HEK293T (cell line): ENCODE measurements at places on chromosomes 13 and 19.

- DNase-seq = no peak
Measured at GRCh38 chr19:14181906-14182305, 24.1 kb downstream of the ADGRL1 start.

DNA sequence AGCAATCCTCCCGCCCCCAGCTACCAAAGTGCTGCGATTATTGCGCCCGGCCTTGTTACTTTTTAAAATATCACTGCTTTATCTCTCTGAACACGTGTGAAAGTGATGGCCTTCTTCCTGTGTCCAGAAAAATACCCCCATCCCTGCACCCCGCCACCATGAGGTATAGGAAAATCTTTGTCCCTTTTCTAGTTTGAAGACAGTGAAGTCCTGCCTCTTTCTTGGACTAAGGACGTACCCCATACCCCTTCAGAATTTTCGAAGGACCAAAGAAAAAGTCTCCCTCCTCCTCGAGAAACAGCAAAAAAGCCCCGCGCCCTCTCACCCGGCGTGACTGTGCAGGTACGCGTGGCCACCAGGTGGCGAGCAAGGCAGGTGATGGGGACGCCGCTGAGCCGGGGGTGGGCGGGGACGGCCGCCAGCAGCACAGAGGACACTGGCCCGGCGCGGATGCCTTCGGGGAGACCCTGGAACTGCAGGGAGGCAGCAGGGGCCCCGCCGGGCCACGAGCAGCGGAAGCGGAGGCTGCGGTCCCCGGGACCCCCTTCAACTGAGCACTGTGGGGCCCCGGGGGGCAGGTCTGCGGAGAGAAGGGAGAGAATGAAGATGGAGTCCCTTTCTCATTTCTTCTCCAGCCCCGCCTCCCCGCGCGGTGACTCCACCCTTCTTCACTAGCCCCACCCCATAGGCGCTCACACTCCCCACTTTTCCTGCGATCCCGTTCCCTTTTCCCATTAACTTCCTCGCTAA is 3.2 kb downstream of the VSIG10L start:
- DNase-seq = peak; percentile 82

GRCh38 chr19:12939975-12940423 is 1.6 kb downstream of the CALR start:
- DNase-seq = no peak

- no peak for DNase-seq
Measured at GRCh38 chr19:9819596-9819909, 674 bp upstream of the FBXL12 start.

DNA sequence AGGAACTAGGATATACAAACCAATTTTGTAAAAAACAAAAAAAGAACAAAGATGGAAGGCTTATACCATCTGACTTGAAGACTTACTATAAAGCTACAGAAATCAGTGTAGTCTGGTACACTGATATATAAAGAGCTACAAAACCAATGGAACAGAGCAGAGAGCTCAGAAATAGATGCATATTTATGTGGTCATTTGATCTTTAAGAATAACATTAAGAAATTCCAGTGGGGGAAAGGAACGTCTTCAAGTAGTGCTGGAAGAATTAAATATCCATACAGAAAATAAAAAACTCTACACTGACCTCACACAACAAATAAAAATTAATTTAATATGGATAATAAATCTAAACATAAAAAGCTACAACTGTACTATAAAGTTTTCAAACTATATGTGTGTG is 317.0 kb downstream of the ENOX1 start:
- no peak for DNase-seq

DNA sequence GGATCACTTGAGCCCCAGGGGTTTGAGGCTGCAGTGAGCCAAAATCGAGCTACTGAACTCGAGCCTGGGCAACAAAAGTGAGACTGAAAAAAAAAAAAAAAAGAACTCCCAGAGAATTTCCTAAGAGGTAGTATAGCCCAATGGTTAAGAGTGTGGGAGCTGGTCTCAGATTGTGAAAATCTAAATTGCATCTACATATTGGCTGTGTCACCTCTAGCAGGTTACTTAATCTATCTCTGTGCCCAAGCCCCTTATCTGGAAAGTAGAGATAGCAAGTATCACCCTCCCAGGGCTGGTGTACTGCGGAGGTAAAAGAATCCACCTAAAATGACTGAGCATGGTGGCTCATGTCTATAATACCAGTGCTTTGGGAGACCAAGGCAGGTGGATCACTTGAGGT is 3.7 kb upstream of the PLAUR start:
- no peak for DNase-seq

GRCh38 chr19:3801412-3802096 is 15.4 kb upstream of the MATK start:
- DNase-seq = no peak

- peak; percentile 26 for DNase-seq
Measured at GRCh38 chr13:51222686-51223559, 725 bp downstream of the FAM124A start.

GRCh38 chr19:16737911-16738310 is 18.3 kb downstream of the NWD1 start:
- no peak for DNase-seq

- DNase-seq = no peak
Measured at GRCh38 chr13:110877737-110878258, 37.1 kb downstream of the ANKRD10 start.

GRCh38 chr13:95106562-95106961 is 194.7 kb downstream of the ABCC4 start:
- DNase-seq = no peak

GRCh38 chr13:110528371-110528770 is 33.2 kb downstream of the RAB20 start:
- DNase-seq = no peak

- DNase-seq = peak; percentile 19
Measured at GRCh38 chr13:57631596-57632275, at the start of gene PCDH17. TSS of gene PCDH17 (plus strand) at chr13:57631744. CDS start at chr13:57632547, 803 bp downstream.

DNA sequence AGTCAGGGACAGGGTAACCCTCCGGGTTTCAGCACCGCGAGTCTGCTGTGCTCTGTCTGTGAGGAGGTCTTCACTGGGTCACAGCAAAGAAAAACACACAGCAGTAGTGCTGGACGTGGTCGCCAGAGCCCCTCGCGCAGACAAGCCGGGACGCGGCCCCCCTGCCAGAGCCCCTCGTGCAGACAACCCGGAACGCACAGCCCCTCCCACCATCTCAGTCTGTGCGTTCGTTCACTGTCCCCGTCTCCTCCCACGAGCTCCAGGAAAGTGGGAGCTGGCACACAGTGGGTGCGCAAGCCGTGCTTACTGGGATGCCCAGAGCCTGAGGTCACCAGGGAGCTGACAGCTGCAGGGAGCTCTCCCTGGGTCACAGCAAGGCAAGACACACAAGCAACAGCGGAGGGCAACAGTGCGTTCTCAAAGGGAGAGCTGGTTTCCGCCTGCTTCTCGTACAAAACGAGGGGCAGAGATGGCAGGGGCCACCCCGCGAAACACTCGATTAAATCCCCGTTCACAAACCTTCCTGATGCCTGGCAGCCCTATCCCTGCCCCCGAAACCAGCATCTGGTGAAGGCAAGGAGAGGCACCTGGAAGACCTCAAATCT is 3.2 kb upstream of the PLPP2 start:
- DNase-seq = no peak

- no peak for DNase-seq
Measured at GRCh38 chr13:45576466-45576865, 39.1 kb downstream of the ERICH6B start.

- peak; percentile 96 for DNase-seq
Measured at GRCh38 chr19:5803752-5804515, 933 bp upstream of the NRTN start.

GRCh38 chr19:52048555-52049501 is at the start of gene ZNF432:
TSS of gene ZNF432 (minus strand) at chr19:52048838. CDS start at chr19:52046868, 1,970 bp downstream.
- DNase-seq = peak; percentile 87

GRCh38 chr13:98150832-98151479 is 8.1 kb downstream of the FARP1 start:
- no peak for DNase-seq

DNA sequence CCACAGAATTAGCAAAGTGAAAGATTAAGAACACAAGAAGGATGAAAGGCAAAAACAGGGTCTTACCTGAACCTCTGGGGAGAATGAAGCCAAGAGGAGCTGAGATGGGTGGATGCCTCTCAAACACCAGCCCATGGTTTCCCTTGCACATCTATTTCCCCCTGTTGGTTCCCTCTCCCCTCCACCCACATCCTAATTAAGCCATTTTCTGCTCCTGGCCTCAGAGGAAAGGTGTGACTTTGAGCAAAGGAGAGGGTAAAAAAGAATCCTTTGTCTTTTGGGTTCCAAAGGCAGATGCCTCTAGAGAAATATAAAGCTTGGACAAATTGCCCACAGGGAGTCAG is 214.9 kb downstream of the RAP2A start:
- DNase-seq = no peak

GRCh38 chr19:16861011-16861410 is 27.8 kb upstream of the F2RL3 start:
- DNase-seq = no peak

GRCh38 chr19:51018745-51019543 is 565 bp downstream of the KLK10 start:
- DNase-seq = no peak

GRCh38 chr19:1064661-1065605 is 2.0 kb upstream of the ARHGAP45 start:
- DNase-seq = no peak
